Upper lobe of left lung (tissue), 6 donors: ENCODE measurements at places on chromosomes 16 and 17. TPM values are rescaled to one million over a fixed set of nuclear protein-coding genes. Genes with fewer than 3 reads are reported as not detected.

DNA sequence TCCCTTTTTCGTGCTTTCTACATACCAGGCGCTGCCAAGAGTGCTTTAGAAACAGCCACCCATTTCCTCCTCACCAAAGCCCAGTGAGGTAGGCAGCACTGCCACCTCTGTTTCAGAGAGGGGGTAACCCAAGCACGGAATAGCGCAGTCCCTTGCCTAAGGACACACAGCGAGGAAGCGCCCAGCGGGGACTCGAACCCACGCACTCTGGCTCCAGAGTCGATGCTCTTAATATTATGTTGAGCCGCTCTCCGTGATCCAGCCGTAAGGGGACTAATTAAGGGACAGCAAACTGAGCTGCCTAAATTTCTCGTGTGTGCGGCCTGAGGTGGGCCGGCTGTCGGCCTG lies 497 bp downstream of the CES1 start:
- DNase-seq: no peak

Gene TSPOAP1
- 17.5 TPM for total RNA-seq

DNA sequence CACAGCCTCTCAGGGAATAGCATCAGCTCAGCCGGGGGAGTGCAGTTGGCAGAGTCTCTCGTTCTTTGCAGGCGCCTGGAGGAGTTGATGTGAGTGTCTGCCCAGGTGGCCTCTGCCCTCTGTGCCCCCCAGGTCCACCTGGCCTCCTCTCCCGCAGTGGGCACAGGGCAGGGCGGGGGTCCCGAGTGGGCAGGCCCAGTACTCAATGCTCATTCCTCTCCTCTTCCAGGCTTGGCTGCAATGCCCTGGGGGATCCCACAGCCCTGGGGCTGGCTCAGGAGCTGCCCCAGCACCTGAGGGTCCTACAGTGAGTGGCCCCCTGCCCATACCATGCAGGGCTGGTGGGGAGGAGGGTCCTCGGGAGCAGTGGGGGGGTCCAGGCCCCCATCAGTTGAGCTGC lies 14.7 kb upstream of the CPNE2 start:
- no peak for DNase-seq

GRCh38 chr17:63487014-63487339 lies 10.1 kb downstream of the ACE start:
- no peak for DNase-seq

DNA sequence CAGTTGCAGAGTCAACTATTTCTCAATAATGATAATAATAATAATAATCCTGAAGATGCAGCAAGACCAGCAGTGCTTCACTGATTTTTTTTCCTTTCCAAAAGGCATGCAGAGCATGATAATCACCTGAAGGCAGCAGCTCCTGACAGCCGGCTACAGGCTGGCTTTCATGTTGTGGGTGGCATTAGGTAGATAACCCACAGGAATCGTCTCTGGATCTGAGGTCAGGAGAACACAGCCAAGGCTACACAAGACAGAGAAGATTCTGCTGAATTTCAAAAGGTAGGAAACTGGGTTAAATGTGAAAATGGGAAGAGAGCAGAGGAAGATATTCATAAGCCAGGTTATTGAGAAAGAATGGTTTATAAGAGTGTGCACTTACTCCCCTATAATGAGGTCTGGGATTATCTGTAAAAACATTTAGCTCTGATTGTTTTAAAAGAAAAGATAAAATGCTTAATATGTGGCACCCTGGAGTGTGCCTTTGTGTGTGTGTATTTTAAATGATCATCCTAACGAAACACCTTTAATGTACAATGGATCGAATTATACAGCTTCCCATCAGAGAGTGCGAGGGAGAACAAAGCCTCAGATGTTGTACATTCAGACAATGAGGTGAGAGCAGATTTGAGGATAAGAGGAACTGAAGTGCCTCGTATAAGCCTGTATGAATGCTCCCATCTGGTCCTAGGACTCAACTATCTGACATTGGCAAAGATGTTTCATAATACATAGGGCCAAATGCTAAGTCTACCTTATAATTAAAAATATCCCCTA lies 273.1 kb downstream of the PHKB start:
- DNase-seq: no peak

Gene TPSB2
- total RNA-seq: 63.9 TPM

GRCh38 chr16:46720619-46721018 lies 27.5 kb downstream of the MYLK3 start:
- no peak for DNase-seq

DNA sequence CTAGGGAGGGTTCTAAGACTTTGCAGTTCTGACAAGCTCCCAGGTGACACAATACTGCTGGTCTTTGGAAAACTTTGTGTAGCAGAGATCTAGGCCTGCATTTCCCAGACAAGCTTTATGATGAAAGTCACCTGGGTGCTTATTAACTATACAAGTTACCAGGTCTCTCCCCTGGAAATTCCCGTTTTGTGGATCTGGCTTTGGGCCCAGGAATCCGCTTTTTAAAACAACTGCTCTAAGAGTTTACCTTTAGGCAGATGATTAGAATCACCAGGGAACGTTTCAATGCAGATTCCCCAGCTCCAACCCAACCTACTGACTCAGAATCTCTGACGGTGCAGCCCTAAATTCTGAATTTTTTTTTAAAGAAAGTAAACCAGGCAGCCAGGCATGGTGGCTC lies 36.3 kb downstream of the MYH3 start:
- DNase-seq: no peak

DNA sequence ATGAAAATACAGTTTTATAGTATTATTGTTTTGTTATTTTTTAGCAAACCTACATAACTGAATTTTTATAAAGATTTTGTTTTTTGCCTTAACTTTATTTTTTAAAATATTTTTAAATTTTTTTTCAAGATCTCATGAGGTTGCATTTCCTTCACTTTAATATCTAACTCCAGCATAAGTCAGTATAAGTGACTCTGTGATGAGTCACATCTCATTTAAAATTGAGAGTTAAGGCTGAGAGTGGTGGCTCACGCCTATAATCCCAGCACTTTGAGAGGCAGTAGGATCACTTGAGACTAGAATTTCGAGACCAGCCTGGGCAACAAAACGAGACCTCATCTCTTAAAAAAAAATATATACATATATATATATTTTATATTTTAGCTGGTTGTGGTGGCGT lies 44.0 kb downstream of the NLK start:
- no peak for DNase-seq

Gene CACNG3
- total RNA-seq: not detected

Gene AGRP
- 7.6 TPM for total RNA-seq

DNA sequence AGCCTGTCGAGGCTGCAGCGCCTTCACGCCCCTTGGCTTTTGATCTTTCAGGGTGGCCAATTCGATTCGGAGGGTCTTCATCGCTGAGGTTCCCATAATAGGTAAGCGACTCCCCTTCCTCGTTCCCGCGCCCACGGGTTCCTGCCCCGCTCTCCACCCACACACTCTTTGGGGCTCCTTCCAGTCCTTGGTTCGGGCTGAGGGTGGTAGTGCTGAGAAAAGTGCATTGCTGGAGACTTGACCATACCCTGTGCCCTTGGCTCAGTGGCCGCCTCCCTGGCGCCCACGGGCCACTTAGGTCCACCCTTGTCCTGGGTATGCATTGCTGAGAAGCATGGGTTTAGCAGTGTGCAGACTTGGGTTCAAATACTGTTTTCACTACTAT lies 491 bp downstream of the POLR2C start:
- DNase-seq: no peak

Gene KRTAP4-5
- not detected for total RNA-seq

DNA sequence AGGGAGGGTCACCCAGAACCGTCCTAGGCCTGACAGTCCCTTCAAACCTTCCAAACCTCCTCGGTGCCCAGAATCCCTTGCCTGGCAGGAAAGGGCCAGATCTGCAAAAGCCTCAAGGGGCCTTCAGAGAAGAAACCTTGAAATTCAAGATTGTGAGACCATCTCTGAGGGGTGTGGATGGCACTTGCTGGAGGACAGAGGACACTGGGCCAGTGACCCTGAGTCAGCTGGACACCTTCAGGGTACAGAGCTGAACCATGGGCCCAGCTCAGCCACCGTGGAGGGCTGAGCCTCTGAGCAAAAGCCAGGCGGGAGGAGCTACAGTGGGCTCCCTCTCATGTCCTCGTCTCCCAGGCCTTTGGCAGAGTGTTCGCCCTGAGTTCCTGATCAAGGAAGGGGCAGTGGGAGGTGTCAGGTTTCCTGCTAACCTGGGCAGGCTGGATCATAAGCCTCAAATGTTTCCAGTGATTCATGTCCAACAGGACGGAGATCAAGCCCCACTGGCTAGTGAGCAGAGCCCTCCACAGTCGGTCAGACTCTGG lies 3.0 kb downstream of the PDILT start:
- DNase-seq: no peak

- no peak for DNase-seq
Measured at GRCh38 chr16:89485701-89486246, 4.6 kb downstream of the ANKRD11 start.

DNA sequence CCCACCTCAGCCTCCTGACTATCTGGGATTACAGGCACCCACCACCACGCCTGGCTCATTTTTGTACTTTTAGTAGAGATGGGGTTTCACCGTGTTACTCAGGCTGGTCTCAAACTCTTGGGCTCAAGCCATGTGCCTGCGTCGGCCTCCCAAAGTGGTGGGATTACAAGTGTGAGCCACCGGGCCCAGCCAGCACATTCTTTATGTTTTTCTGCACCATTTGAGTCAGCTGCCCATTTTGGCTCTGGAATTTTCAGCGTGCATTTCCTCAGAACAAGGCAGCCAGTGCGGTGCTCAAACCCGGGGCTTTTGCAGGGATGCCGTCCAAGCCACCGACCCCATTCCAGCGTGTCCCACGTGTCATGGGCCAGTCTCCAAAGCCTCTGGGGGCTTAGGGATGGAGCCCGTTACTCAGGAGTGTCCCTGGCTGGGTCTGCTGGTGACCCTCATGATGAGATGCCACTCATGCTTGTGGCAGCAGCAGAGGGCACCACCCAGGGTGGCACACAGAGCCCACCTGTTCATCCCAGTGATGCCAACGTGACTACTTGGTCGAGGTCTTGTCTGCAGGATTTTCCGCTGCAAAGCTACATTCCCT lies 3.7 kb upstream of the RAB40C start:
- DNase-seq: no peak

Gene ABCA9
- total RNA-seq: 7.7 TPM

Gene OTOA
- not detected for total RNA-seq

DNA sequence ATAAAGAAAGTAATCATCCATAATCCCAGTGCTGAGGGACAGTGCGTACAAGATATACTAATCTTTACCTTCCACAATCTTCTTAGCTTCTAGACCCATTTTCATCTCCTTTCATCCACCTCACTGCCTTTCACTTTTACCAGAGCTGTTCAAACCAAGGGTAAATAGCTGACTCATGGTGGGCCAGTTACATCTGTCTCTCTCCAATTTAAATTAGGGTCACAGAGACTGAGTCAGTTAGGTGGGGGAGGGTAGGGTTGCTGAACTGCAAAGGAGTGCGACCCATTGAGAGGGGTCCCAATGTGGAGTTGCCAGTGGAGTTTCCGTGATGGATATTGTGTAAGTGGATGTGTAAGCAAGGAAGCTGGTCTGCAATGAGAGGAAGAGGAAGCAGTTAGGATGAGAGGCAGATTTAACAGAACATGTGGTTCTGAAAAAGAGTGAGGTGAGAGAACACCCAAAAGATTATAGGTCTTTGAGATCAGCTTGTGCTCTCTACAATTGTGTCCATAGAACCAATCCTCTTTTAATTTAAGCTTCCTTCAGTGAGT lies 83.5 kb downstream of the GP2 start:
- no peak for DNase-seq

GRCh38 chr16:64858076-64858475 lies 263.8 kb downstream of the CDH11 start:
- no peak for DNase-seq

DNA sequence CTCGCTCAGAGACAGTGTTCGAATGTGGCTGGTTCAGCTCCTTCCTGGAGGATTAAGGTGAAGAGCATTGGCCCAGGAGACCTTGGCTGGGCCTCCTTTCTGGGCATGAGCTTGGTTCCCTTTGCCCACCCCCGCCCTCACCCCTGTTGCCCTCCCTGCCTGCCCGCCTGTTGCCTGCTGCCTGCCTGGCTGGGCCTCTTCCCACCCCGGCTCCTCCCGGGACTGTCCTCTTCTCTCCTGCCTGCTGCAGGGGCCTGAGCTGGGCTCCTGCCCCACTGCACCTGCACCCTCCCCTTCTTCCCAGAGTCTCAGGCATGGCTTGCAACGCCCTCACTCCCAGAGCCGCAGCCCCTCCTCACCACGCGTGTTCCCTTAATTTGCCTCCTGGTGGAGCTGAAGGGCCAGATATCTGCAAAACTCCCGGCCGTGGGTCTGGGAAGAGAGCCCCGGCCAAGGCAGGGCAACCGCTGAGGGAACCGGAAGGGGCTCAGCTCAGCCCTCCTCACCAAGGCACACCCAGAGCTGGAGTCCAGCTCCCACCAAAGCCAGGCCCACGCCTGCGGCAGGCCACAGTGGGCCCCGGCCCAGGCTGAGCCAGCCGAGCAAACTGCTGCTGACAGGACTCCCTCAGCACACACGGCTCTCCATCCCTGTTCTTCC lies 31.2 kb downstream of the MNT start:
- peak; percentile 62 for DNase-seq

- DNase-seq: no peak
Measured at GRCh38 chr17:72457712-72458111, 336.9 kb downstream of the SOX9 start.

DNA sequence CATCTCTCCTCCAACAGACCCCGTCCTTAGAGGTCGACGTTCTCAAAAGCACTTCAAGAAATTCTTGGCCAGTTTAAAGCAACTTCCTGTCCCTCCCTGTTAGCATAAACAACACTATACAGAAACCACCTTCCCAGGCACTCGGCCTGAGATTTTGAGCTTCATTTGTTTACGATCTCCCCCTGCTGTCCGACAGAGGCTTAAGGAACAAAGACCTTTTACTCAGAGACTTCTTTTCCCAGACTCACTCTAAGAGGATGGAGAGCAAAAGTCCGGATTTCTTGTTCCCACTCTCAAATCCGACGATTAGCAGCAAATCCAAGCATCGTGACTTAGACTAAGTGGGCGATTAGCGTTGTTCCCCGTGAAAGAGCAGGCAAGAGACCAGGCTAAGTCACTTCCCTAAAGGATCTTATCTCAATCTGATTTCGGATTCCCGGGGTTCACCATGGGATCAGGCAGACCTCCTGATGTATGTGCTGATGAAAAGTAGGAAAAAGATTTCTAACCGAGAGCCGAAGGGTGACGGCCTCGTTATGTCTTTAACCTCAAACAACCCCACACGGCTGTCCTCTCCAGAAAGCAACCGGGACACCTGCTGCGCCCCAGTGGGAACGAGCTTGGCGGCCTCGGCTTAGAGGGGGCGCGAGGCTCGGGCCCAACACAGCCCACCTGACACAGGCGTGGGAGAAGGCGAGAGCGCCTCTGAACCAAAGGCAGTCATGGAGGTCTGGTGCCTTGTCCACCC lies 598 bp downstream of the INPP5K start:
- DNase-seq: no peak

Gene STH
- not detected for total RNA-seq

Gene MT4
- total RNA-seq: not detected

Gene HAGHL
- 12.4 TPM for total RNA-seq
